SK-N-MC (cell line): ENCODE measurements at places on chromosomes 1 and 21.

DNA sequence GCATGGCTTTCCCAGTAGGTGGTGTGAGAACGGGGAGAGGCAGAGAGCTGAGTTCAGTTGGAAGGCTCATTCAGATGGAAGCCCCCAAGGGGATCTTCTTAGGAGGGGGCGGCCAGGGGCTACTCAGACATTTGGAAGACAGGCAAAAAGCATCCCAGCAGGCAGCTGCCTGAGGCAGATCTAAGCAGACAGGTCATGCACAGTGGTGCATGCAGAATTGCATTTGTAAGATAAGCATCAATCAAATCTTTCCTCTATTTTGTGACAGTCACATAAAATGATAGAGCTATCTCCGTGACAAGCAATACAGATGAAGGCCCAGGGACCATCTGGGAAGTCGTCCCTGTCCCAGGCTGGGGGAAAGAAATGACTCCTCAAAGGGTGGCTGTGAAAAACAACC lies 3.8 kb downstream of the RAB3B start:
- DNase-seq: no peak

DNA sequence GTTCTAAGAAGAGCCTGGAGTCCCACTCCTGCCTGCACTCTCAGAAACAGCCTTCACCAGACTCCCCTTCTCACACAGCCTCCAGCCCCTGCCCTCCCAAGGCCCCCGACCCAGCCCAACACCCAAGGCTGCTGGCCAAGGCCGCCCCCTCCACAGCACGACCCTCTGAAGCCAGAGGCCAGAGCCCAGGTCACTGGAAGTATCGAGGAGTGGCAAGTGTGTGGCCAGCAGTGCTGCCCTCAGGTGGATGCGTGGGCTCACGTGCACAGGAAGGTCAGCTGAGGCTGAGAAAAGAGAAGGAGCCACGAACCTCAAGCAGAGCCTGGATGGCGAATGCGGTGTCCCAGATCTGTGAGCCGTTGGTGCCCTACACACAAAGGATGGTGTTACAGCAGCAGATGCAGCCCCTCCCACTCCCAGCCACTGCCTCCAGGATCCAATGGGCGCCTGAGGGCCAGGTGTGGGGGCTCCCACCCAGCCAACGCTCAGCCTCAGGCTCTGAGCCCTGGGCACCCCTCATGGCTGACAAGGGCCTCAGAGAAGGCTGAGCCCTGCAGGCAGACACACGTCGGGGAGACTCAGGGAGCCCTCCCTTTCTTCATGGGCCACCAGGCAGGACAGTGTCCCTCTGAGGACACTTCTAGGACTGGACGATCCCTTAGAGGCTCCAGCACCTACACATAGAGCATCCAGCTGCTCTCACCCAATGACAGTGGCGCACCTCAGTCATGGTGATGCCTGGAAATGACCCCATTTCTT lies 18.0 kb downstream of the LSS start:
- DNase-seq: no peak

GRCh38 chr1:1198423-1199140 lies 7.8 kb downstream of the TNFRSF18 start:
- no peak for DNase-seq

- no peak for DNase-seq
Measured at GRCh38 chr1:115428676-115429075, 90.6 kb upstream of the NGF start.

DNA sequence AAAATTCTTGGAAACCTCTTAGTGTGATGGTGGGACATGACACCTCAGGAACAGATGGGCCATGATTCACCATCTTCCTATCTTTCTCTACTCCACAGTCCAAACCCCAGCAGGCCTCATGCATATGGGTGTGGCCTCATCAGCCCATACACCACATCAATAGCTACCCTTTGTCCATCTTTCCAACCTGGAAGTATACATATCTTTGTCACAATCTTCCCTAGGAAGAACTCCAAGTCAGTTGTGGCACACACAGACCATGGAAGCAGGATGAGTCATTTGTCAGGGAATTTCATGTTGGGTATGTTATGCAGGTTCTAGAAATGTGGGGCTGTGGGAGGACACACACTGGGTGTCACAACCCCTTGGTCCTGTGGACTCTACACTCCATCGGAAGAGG lies 30.5 kb upstream of the CLCA4 start:
- no peak for DNase-seq

GRCh38 chr1:158058237-158058985 lies 65.0 kb downstream of the KIRREL1 start:
- no peak for DNase-seq

DNA sequence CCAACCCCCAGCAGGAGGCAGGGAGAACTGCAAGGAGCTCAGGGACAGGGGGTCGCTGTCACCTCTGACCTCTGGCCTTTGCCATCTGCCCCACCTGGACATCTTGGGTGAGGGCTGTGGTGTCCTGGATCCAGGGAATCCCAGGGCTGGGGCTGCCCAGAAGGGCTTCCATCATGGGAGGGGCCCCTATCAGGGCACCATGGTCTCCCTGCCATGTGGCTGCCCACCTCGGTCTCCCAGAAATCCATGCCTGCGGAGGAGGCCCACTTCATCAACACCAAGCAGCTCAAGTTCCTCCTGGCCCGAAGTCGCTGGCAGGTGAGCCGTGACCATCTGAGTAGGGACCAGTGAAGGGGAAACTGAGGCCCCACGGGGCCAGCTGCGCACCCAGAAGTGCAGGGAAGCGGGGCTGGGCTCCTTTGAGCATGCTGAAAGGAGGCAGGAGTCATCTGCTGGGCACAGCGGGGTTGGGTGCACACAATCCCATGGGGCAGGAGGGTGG lies 36.1 kb downstream of the TRIM11 start:
- DNase-seq: no peak

DNA sequence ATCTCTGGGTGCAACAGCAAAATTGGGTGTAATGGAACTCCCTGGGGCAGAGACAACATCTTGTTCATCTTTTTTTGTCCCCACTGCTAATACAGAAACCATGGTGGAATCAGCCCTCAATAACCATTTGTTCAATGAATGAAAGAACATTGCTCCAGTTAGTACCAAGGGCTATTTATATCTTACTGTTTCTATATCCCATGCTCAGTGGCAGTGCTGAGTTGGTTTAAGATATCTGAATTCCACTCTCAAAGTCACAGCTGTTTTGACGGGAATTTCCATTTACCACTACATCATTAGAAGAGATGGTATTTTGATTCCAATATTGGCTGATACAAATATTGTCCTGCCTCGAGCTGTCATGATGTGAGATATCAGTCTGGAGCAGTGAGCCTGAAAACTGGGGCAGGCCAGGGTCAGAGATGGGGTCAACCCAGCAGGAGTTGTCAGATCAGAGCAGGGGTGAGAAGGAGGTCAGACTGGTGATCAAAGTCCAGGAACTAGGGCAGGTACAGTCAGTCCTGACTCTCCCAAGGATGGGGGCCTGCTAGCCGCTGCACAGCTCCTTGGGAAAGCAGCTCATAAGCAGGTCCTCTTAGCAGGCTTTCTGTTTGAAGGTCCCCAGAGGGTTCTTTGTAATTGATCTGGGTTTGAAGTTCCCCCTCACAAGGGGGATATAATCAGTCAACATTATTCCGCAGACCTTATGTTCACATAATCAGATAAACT lies 5.8 kb upstream of the PHC2 start:
- no peak for DNase-seq

DNA sequence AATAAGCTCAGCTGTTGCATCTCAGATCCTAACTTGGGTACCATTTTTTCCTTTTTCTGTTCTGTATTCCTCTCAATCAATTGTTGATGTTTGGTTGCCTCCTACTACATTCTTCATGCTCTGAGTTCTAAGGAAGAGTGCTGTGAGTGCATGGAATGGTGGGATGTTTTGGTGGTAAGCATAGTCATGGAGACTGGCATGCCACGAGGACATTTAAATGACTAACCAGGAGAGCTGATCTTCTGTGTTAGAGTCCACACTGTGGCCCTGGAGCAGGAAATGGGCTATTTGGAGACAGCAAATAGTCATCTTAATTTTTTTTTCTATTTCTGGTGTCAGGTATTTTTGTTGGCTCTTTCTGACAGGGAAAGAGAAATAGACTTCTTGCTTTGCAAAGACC lies 69.5 kb upstream of the HSD17B7 start:
- DNase-seq: no peak

DNA sequence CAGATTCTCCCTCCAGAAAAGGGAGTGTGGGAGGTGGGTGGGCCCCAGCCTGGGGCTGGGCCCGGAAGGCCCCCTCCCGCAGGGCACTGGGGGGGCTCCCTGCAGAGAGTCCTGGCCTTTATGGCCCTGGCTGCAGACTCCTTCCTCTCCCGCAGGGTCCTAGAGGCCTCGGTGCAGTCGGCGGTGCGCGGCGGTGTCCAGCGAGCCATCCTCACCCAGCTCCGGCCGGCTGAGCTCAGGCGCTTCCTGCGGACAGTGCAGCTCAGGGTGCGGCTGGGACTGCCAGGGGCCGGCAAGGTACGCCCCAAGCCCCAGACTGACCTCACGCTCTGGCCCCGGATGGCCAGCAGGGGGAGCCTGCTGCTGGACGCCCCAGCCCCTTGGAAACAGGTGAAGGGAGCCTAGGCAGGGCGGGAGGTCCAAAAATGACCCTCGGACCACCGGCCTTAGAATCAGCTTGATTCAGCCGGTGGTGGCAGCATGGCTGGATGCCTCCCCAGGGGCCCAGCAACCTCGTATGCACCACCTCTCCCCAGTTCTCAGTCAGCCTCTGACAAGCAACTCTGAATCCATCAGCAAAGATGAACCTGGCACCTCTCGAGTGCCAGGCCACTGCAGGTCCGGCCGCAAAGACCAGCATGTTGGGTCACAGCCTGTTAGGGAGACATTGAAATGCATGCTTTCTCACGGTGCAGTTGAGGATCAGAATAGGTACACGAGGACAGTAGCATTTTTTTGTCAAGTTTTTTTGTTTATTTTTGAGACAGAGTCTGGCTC lies 20.6 kb downstream of the MTHFR start:
- DNase-seq: no peak

GRCh38 chr1:240591078-240591477 lies 20.9 kb downstream of the GREM2 start:
- DNase-seq: no peak

DNA sequence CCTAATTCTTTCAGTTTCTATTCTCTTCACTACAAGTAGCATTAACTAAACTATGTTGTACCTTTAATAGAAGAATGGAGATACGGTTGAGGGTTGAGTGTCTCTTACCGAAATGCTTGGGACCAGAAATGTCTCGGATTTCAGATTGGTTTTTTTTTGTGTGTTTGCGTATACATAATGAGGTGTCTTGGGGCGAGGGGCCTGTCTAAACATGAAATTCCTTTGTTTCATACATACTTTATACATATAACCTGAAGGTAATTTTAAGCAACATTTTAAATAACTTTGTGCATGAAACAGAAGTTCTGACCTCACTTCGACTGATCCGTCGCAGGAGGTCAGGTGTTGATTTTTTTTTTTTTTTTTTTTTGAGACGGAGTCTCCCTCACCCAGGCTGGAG lies 36.3 kb upstream of the MYOCOS start:
- DNase-seq: no peak

DNA sequence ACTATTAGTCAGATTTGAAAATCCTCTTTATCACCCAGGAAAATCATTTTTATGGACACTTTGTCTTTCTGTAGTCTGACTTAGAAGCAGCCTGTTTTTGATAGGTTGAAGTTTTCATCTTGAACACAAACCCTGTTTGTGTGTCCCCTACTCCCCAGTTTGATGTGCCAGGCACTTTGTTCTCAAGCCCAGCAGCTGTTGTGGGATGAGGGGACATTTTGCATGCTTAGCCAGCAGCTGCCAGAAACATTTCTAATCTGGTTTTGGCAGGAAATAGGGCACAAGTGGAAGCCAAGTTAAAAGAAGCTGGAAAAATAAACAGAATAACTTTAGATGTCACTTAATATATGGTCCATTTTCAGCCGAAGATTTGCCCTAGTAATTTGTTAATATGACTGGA lies 29.9 kb downstream of the ACTN2 start:
- no peak for DNase-seq

DNA sequence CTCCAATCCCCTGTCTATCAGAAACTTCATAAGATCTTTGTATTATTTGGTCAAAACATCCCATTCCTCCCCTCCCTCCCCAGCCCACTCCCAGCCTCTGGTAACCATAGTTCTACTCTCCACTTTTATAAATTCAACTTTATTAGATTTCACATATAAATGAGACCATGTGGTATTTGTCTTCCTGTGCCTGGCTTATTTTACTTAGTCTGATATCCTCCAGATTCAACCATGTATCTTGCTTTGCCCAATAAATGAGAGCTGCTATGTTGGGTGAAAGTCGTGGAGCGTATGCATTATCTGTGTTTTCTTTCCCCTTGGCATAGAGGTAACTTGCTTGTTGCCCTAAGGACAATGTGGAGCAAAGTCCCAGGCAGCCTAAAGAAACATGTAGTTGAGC lies 28.5 kb upstream of the CHRM3 start:
- DNase-seq: no peak

DNA sequence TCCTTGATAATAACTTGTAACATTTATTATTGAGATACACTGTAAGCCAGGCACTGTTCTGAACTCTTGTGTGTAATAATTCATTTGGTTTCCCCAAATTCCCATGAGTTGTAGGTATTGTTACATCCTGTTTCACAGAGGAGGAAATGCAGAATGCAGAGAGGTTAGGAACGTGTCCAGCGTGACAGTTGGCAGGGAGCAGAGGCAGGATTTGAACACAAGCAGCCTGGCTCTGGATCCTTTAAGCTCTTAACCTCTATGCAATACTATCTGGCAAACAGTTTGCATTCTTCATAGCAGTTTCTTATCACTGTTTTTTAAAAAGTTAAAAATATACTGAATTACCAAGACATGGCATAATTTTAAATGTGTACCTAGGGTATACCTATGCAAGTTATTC lies 30.5 kb downstream of the EEIG2 start:
- no peak for DNase-seq

- DNase-seq: no peak
Measured at GRCh38 chr1:246404078-246404477, 103.0 kb downstream of the SMYD3 start.

GRCh38 chr1:219247441-219247840 lies 73.8 kb downstream of the LYPLAL1 start:
- no peak for DNase-seq
